Kidney epithelial cell (primary cell): ENCODE measurements at places on chromosomes 12 and 14. TPM values are rescaled to one million over a fixed set of nuclear protein-coding genes. Genes with fewer than 3 reads are reported as not detected.

Gene KRT83
- not detected in 2 replicates for total RNA-seq

- no peak for DNase-seq
Observed at GRCh38 chr14:81437244-81437643, 37.1 kb upstream of the STON2 start.

GRCh38 chr12:48131517-48131916, 12.4 kb downstream of the PFKM start:
- DNase-seq: no peak

GRCh38 chr14:104144911-104145825, 6.8 kb downstream of the KIF26A start:
- DNase-seq: no peak

Gene KLHL33
- 0.08 TPM in 1 of 2 replicates, not detected in the other for total RNA-seq

DNA sequence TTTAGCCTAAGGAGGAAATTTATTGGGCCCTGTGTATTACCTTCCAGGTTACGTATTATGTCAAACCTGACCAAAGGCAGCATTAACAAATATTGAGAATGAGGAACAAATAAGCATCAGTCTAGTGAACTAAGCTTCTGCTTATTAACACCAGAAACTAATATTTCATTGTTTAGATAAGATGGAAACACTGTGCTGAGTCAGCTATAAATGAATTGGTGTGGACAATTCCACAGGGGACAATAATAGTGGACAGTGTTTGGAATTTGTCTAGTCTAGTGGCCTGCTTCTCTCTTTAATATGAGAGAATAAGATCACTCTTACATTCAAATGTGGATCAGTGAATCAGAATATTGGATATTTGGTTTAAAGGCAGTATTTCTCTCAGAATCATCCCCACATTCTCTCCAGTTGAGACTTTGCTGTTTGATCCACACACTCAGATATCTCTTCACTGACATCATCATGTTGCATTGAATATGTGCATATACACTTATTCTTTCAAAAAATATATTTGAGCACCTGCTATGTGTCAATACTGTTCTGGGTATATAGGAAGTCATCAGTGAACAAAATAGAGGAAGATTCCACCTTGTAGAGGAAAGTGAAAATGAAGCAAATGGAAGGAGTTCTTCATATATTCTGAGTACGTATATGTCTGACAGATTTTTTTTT, 136.3 kb downstream of the DIO2 start:
- no peak for DNase-seq

Gene USP5
- 70.1 and 77.2 TPM in 2 replicates for total RNA-seq

GRCh38 chr14:102501751-102502315, 7.7 kb downstream of the ANKRD9 start:
- no peak for DNase-seq

Gene ACTR6
- 25.3 and 35.7 TPM in 2 replicates for total RNA-seq

Gene RHOJ
- 0.21 and 0.54 TPM in 2 replicates for total RNA-seq

Gene SLC35F4
- not detected in 2 replicates for total RNA-seq

DNA sequence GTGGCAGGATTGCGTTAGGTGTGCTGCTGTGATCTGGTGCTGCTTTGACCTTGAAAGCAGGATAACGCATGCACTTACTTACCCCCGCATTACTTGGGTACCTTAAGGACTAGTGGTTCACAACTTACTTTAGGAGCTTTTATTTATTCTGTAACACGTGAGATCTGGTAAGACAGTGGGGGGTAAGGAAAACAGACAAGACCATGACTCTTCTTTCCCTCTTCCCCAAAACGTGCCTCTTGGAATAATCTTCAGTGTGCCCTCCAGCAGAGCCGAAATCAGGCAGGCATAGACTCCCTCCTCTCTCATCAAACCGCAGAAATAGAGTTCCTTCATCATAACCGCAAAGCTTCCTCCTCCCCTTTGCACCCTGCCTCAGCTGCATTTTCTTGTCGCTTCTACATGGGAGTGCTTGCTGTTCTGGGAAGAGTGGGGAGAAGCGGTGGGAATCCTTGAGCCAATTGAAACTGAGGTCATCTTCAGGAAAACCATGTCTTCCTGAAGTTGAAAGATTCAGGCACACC, 43.4 kb downstream of the RAD52 start:
- no peak for DNase-seq

Gene EIF4B
- 484 and 526 TPM in 2 replicates for total RNA-seq

DNA sequence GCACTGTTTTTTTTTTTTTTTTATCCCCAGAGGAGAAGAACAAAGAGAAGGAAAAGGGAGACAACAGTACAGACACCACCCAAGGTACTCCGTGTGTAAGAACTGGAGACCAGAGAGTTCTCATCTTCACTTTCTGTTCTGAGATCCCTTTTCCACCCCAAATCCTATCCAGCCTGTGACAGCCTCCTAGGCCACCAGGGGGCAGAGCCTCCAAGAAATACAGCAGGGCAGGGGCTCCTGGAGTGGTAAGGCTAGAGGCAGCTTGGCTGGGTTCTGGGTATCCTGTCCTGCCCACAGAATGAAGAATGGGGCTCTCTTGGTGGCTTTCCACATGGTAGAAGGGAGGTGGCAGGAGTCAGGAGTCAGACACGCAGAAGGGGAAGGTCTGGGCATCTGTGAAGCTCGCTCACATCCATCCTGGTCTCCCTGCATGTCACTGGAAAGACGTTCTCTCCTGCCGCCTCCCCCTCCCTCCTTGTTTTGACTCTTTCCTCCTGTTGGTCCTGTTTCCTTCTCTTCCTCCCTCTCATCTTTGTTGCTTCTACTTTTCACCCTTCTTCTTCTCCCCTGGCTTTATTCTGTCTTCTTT, 12.0 kb downstream of the CLSTN3 start:
- no peak for DNase-seq

DNA sequence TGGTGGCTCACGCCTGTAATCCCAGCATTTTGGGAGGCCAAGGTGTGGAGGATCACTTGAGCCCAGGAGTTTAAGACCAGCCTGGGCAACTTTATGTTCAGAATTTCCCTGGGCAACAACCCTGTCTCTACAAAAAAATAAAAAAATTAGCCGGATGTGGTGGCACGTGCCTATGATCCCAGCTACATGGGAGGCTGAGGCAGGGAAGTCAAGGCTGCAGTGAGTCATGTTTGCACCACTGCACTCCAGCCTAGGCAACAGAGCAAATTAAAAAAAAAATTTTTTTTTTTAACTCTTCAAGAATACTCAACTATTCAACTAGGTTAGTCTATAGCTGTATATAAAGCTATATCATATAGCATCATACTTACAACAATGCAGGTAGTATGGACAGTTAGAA, 113.0 kb downstream of the RALGAPA1 start:
- DNase-seq: no peak

DNA sequence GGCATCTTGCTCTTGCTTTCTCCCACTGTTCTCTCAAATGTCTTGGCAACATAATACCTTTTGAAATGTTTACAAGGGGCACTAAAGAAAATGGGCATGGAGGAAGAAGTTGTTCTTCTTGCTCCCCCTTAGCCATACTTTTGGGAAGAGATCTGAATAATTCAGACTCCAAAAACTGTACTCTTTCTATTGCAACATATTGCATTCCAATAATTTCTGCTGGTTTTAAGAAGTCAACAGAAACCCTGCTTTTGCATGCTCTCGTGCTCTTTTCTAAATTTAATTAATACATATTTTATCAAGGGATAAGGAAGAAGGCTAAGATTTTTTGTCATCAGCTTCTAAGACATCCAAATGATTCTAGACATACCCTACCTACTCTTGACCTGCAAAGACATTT, 409.9 kb upstream of the SOX5 start:
- no peak for DNase-seq

Gene DPPA3
- not detected in 2 replicates for total RNA-seq

- no peak for DNase-seq
Observed at GRCh38 chr12:93153321-93153720, 224.2 kb upstream of the EEA1 start.

DNA sequence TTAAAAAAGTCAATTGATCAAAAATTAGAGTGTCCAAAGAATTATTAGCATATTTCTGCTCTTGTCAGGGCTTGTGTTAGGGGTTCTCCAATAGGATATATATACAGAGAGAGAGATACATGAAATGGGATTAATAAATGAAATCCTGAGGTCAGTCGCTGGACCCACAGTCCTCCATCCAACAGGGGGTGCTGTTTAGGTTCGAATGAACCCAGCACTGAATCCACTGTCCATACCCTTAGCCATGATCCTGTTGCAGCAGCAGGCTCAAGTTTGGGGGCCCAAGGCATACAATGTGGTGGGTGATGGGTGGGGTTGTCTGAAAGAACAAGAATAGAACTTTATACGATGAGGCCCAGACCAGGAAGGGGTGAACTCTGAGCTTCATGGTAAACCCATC, 780 bp upstream of the MYO1H start:
- DNase-seq: no peak

- no peak for DNase-seq
Observed at GRCh38 chr12:54443446-54443845, 24.4 kb upstream of the ITGA5 start.

Gene C3AR1
- 0.04 and 0.41 TPM in 2 replicates for total RNA-seq
